ENCODE measurements at places on chromosomes 12 and 14.

DNA sequence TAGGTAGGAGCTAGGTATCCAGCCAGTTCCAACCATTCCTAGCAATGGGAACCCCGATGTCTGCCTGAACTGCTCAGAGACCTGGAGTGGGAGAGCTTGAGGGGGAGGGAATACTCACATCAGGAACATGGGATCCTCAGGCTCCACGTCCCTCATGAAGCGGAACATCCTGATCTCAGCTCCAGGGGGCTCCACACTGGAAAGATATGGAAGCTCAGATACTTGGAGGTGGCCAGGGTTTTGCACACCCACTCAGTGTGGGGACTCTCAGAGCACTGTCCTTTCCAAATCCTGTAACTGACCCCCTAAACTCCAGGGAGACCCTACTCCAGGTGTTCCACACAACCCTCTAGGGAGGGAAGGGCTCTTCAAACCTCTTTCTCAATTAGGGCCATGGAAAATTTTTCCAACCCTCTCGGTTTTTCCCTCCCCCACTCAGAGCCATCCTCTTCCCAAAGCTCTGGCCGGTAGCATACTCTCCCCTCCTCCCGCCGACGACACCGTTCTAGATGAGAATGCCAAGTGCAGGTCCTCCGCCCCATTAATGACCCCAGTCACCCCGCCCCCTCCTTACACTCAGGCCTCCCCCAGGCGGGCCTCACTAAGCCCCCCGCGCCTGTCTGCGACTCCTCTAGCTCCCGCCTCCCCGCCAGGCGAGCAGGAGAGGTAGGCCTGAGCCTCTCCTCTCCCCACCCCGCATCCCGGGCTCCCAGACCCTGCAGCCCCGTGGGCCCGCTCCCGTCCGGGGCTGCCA lies 597 bp downstream of the MLF2 start:
- no peak for DNase-seq

GRCh38 chr12:56537546-56537945 lies 15.9 kb downstream of the RBMS2 start:
- DNase-seq, result no peak

DNA sequence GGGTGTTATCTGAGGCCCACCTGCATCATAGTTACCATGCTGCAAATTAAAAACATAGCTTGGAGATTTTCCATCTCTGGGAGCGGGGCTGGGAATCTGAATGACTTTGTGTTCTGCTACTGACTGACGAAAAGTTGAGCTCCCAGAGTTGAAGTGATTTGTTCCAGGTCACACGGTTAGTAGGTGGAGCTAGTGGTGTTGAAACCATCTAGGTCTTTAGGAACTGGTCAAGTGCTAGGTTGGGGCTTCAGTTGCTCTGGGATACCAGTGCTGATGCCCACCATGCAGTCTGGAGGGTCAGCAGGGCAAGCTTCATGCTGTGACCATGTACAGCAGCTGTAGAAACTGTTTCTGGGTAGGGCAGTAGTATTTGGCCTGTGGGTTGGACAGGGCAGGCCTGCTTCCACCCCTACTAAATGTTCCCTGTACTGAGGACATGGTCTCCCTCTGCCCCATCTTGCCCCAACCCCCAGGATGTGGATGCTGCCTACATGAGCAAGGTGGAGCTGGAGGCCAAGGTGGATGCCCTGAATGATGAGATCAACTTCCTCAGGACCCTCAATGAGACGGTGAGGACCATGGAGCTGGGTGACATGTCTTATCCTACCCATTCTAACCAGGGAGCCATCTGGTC lies 5.3 kb downstream of the KRT7 start:
- DNase-seq, result no peak

DNA sequence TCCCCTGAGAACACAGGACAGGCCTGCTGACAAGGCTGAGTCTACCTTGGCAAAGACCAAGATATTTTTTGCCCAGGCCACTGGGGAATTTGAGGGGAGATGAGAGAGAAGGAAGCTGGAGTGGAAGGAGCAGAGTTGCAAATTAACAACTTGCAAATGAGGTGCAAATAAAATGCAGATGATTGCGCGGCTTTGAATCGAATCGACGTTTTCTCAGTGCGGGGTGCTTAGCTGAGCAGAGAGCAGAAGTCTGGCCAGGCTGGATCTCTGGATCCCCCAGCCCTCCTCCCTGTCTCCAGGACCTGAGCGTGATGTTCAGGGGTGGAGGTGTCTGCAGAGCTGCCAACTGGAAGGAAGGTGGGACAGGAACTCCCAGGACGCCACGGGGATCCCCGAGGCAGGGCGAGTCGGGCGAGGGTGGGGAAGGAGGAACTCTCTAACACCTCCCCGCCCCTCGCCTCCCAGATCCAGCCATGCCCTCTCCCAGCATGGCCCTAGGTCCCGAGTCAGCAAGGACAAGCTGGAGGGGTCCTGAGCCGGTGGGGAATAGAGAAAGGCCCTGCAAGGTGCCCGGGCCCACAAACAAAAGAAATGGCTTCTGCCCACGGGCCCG lies 527 bp upstream of the CARMIL3 start:
- DNase-seq, result no peak

DNA sequence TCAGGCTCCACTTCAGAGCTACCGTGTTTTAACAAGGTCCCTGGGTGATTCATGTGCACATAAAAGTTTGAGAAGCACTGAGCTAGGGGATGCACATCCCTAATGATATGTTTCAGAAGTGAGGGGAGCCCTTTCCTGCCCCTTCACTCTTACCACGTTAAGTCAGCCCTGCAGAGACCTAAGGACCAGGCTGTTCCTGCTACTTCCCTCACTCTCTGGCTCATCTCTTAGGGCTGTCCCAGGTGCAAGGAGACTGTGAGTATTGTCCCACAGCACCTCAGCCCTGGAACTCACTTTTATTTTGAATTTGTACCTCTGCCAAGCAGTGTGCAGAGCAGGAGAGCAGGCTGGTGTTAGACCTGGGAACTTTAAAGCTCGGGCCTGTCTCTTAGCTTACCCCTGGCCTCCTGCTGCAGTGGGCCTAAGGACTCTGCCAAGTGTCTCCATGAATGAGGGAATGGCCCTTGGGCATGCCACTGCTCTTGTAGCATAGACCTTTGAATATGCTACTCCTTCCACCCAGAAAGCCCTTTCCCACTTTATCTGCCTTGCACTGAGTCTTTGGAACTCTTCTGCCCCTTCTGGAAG lies 11.0 kb upstream of the SUSD6 start:
- no peak for DNase-seq

GRCh38 chr12:67459173-67459572 lies 189.4 kb upstream of the DYRK2 start:
- no peak for DNase-seq

GRCh38 chr14:104319491-104320241 lies 181.3 kb downstream of the KIF26A start:
- no peak for DNase-seq

DNA sequence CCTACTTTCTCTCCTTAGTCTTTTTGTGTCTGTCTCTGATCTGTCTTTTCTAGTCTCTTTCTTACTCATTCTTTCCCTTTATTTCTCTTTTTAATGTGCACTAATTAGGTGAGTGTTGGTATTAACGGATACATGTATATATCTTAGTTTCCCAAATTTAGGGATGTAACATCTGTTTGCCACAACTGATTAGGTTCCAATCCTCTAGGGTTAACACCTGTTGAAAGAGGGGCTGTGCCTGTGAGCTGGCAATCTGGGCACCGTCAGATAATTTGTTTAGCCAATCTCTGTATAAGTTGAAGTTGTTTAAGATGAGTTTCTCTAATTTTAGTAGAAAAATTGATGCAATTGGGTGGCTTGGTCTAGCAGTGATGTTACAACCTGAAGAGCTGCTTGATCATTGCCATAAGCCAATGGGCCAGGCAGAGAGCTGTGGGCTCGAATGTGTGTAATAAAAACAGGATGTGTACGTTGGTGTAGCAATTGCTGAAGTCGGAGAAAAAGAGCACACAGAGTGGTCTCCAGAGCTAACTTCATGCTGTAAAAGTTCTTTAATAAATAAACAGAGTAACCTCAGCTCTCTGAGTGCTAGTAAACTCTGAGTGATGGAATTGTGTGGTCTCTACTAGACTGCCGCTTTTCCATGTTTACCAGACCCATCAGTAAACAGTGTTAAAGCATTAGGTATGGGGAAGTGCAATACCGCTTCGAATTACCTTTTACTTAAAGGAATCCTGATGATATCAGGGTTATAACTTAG lies 18.3 kb upstream of the LYZ start:
- DNase-seq, result no peak

DNA sequence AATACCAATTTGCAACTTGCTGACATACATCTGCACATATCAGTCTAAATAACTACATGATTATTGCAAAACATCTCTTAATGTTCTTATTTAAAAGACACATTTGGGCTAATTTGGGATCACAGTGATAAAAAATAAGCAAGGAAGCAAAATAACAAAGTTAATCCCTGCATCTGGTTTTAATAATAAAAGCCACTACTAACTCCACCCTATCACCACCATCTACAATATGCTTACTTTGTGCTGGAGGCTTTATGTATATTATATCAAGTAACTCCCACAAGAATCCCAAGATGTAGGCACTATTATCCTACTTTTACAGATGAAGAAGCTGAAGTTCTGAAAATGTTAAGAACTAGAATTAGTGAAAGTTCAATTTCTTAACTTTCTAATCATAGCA lies 45.7 kb downstream of the TAOK3 start:
- no peak for DNase-seq

DNA sequence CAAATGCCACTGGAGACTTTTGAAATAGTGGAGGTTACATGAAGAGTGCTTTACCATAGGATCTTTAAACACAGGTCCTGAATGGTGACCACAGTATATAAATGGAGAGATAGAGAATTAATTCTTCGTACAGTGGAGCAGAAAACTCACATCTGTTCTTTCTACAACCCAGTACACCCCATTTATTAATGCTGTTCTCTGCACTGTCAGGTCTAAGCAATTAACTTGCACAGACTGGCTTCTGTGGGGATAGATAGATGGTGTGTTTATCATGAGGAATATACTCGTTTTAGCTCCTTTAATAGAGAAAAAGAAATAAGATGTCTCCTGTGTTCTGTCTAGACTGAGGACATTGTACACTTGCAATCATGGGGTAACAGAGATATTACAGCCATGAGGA lies 494.3 kb downstream of the TRHDE start:
- no peak for DNase-seq

- no peak for DNase-seq
Measured at GRCh38 chr12:50057896-50058670, 687 bp downstream of the ASIC1 start.

GRCh38 chr12:110266980-110267620 lies 13.9 kb upstream of the ATP2A2 start:
- DNase-seq, result no peak

DNA sequence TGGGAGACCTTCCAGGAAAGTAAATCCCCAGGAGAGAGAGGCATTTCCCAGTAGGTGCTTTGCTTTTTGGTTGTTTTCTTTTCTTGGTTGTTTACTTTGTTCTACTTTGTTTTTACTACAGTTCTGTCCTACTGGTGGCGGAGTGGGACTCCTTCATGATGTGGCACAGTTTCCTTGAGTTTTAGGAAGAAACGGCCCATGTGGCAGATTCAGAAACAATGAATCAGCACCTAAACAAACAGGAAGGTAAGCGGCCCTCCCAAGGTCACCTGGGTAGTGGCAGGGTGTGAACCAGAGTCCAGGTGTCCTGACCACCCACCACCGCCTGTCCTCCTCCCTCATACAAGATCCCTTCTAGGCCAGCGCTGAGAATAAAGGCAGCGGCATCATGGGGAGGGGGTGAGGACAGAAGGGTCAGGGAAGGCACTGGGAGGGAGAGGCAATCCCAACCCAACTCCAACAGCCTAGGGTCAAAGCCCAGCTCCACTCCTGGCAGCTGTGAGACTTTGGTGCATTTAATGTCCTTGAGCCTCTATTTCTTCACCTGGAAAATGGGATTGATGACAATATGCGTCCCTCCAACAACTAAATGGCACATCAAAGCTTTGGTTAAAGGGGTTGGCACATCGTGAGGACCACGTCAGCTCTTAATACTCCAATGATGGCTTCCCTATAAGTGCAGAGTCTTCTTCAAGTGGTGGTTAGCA lies 111.5 kb upstream of the BCL2L14 start:
- no peak for DNase-seq

DNA sequence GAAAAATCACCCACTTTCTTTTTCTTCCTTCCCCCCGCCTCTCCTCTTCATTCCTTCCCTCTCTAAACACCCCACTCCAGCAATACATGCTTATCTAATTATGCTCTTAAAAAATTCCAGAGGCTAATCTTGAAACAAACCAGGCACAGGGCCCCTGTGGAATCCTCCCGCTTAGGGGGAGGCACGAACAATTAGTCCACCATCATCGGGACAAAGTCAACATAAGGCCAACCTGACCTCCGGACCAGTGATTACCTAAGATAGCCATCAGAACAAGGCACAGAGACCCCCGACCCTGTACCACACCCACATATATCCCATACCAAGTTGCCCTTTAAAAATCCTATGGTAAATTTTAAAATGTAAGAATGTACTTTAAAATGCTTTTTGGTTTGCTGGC lies 47.1 kb downstream of the KIF21A start:
- no peak for DNase-seq

GRCh38 chr14:59224341-59224740 lies 35.9 kb downstream of the DAAM1 start:
- no peak for DNase-seq

- DNase-seq, result no peak
Measured at GRCh38 chr12:66599816-66600215, 79.1 kb downstream of the GRIP1 start.

DNA sequence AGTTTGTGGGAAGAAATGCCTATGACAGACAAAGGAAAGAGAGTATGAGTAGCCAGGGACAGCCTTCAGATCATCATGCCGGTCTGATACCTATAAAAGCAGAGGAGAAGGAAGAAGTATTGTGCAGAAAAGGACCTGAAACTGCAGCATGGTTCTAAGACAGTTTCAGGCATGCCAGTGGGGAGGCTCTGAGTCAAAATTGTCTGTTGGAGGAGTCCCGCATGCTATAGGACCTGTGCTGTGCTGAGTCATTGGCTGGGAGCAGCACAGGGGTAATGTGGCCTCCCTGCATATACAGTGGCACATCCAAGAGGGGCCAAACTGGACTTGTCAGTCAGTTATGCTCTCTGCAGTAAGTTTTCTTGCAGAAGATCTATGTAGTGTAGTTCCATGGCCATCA lies 40.7 kb downstream of the NEUROD4 start:
- no peak for DNase-seq

DNA sequence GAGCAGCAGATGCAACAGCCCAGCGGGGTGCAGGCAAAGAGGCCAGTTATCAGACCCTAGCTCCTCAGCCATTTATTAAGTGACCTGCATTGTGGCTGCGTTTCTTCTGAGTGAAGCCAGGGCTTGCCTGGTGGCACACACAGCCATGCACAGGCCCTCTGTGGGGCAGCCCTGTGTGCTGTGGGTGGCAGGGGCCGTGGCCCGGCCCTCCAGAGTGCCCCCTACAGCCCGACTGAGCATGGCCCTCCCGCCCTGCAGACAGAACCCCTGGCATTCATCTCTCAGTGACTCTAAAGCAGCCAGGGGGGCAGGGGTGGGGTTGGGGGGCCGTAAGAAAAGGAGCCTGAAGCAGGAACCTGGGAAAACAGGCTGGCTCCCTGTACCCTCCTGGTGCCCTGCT lies 226.0 kb upstream of the PWP1 start:
- DNase-seq, result no peak

- no peak for DNase-seq
Measured at GRCh38 chr12:8123124-8123912, at the start of gene CLEC4A. TSS of gene CLEC4A (plus strand) at chr12:8123617. CDS start at chr12:8123879, 262 bp downstream.
